ENCODE measurements at places on chromosomes 12 and 14.

DNA sequence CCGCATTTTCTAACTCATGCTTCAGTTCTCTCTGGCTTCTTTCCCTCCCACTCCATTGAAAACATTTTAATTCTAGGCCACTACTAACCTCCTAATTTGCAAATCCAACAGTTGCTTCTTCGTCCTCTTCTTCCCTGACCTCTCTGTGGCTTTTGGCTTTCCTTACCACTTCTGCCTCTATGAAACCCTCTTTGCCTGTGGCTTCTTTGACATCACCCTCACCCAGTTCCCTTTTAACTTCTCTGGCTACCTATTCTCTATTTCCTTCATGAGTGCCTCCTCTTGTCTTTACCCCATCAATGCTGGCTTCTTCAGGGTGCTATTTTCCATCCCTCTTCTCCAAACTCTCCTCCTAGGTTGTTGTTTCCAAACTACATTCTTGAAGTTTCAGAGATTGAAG is 4.4 kb upstream of the HCFC2 start:
- no peak for DNase-seq

GRCh38 chr14:75539561-75540478 is 17.6 kb downstream of the BATF start:
- no peak for DNase-seq

DNA sequence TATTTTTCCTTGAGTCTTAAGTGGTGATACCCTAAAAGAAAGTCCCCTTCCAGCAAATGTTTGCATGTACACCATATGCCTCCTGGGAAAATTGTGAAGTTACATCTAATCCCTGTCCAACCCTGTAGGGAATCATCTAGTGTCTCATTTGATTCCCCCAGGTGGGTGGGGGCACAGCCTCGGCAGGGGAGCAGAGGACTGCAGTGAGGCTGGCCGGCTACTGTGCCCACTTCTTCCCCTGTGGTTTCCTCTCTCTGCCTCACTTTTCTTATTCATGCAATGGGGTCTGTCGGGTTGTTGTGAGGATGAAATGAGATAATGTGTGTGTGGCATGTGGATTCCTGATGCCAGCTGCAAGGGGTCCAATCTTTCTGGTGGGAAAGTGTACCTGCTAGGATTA is 6.0 kb downstream of the PAPLN start:
- DNase-seq, result no peak

GRCh38 chr14:88252498-88252897 is 70.6 kb downstream of the KCNK10 start:
- no peak for DNase-seq

DNA sequence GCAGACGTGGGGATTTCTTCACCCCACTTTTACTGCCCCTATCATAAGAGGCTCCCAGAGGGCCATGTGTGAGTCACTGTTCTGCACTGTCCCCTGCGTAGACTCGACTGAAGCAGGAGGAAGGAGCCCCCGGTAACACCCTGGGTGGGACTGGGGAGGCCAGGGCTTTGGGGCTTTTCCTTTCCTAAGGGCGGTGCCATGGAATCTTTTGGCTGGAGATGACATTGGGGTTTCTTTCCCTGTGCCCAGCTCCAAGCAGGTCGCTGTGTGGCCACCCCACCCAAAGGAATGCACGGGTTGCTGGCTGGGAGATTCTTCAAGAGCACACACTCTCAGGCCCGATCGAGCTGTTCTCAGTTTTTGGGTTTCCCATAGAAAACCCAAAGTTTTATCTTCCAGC is 62.3 kb upstream of the RIN3 start:
- no peak for DNase-seq

- no peak for DNase-seq
These were observed 947.7 kb downstream of the GALC start for GRCh38 chr14:87045246-87045645.

DNA sequence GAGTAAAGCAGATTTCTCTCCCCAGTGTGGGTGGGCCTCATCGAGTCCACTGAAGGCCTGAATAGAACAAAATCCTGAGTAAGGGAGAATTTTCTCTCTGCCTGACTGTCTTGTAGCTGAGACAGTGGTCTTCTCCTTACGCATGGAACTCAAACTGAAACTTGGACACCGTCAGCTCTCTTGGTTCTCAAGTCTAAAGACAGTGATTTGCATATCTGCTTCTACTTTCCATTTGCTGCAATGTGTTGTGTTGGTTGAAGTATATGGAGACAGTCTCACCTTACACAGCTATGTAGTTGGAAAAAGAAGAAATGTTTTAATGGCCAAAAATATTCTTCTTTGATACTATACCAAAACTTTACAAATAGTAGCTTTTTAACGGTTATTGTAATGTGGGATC is 160.2 kb upstream of the LMNTD1 start:
- DNase-seq, result no peak

DNA sequence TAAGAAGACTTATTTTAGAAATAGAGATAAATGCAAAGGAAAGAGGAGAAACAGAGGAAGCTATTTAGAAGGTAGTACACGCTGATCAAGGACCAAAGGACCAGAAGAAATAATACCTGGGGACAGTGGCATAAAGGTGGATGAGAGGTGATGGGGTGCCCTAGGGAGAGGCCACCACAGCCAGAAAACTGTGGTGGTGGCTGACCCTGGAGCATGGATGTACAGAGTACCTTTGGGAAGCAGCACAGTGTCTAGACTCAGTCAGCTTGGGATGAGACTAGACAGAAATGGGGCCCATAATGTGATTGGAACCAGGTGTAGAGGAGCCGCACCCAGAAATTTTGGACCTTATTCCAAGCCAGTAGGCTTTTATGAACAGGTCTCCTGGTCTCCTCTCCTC is 17.2 kb downstream of the RASSF8 start:
- no peak for DNase-seq

DNA sequence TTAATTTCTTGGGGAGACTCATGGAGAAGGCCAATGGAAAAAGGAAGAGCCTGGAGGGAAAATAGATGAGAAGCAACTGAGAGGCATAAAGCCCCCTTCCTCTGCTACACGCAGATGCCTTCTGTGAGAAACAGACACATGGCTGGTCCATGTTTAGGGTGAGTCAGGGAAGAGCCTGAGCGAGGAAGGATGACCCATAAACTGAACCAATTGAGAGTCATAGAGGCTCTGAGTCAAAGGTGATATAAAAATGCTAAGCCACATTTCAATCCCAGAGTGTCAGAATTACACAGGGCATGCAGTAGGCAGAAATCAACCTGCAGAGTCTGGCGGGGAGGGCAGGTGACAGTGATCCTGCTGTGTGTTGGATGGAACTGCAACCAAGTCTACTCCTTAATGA is 30.1 kb upstream of the NEDD1 start:
- no peak for DNase-seq

DNA sequence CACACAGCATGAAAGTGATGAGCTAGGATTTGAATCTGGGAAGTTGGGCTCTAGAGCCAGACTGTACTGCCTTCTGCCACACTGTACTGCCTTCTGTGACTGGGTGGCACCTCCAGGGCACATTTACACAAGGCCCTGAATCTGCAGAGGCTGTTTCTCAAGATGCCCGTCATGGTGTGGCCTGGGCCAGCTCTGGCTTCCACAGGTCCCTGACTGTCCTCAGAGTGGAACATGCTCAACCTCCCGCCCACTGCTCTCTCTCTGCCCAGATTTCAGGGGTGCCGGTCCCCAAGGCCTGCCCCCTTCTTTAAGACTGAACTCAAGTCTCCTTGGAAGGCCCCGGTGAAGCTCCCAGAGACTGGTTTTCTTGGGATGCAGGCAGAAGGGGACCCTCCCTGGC is 50.2 kb downstream of the C14orf132 start:
- DNase-seq, result no peak

GRCh38 chr14:59483363-59483762 is 845 bp downstream of the L3HYPDH start:
- DNase-seq, result no peak

DNA sequence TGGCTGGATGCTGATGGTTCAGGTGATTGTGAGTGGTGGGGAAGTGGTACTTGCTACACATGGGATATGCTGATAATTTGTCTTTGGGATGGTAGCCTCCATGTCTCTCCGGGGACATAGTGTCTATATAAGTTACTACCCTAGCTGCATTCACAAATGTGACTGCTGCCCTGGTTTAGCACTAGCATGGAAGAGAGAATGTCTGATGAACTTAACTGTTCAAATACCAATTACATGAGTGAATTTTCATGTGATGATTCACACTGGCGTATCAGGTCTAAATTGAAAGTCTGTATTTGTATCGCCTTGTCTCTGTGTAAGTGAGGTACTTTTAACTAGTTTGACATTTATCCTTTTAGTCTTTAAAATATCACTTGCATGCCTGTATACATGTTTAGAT is 34.4 kb downstream of the ATF7IP start:
- no peak for DNase-seq

- no peak for DNase-seq
These were observed 16.9 kb upstream of the FAM222A start for GRCh38 chr12:109696485-109697269.

- DNase-seq, result no peak
These were observed 24.6 kb upstream of the NCOR2 start for GRCh38 chr12:124592050-124592449.

GRCh38 chr12:81610955-81611889 is 147.9 kb downstream of the PPFIA2 start:
- no peak for DNase-seq

DNA sequence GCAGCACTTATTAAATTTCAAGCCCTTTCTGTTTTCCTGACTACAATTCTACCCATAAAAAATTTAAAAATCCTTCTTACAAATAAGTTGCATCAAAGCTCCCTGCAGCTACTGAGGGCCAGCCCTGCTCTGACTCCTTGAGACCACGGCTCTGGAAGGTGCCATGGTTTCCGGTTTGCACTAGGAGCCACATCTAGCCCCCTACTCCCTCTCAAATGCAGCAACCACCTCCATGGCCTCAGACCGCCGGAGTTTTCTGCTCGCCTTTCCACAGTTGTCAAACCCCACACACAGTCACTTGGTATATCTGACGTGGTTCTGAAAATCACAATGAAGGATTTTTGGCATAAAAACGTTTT is 30.1 kb downstream of the P2RX4 start:
- no peak for DNase-seq

DNA sequence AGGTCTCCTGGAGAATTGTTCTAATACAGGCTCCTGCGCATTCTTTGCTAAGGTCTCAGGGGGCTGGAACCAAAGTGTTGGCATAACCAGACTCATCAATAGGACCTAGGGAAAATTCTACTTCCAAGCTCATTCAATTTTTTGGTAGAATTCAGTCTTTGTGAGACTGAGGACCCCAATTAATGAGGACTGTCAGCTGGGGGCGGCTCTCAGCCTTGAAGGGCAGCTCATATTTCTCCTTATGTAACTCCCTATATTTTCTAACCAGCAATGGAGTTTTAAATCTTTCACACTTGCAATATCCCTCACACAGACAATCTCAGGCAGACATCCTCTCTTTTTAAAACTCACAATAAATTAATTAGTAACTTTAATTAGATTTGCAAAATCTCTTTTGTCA is 476.4 kb upstream of the LRFN5 start:
- DNase-seq, result no peak

DNA sequence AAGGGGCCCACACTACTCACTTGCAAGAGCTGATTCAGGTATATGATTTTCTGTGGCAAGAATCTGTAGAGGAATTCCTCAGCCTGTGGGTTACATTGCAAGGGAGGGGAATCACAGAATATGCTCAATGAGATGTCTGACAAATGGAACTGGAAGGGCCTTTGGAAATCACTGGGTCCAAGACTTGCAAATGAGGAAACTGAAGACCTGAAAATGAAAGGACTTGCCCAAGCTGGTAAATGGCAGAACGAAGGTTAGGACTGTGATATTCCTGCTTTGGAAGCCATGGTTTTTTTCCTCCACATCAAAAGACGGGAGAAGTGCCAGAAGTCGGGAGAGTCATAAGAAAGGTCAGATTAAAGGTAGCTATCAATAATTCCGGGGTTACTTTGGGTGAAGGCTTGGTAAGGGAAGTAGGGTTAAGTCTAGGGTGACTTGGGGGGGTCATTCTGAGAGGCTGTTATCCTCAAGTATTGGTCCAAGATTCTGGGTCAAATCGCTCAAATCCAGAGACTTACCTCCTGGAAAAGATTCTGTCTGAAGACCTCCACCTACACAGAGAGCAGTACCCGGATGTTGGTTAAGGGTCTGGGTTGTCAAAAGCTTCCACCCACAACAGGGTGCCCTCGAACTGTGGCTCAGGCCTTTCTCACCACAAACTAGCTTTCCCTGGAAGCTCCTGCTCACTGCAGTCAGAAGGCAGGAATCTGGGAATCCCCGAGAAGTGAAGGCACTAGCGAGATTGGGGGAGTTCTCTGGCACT is 539 bp downstream of the PSME2 start:
- DNase-seq, result no peak

GRCh38 chr12:57724936-57725740 is 13.4 kb downstream of the AGAP2 start:
- DNase-seq, result no peak

DNA sequence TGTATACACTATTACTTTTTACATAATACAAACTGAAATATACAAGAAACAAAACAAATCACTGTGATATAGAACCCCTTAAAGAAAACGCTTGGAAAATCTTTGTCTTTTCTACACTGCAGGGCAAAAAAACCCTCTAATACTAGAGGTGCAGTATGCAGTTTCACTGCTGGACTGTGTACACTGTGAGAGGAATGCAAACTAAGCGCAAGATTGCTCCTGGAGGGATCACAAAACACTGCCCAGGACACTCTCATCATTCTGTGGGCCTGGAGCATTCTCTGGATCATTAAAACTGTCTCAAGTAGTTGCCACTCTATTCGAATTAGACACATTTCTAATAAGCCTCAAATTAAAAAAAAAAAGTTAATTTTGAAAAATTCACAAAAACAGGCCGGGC is 217.6 kb downstream of the MED13L start:
- no peak for DNase-seq

DNA sequence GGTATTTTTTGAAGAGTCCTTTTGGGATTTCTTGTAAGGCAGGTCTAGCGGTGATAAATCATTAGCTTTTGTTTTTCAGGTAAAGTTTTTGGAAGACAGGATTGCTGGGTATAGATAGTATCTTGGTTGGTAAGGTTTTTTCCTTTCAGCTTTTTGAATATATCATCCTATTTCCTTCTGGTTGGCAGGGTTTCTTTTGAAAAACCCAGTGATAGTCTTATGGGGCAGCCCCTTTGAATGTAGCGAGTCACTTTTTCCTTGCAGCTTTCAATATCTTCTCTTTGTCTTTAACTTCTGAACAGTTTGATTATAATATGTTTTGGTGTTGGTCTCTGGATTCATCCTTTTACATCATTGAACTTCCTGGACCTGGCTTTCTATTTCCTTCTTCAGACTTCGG is 20.2 kb downstream of the TMX1 start:
- DNase-seq, result no peak

GRCh38 chr12:66514581-66514980 is 164.3 kb downstream of the GRIP1 start:
- DNase-seq, result no peak
